BE2C (cell line): ENCODE measurements at places on chromosomes 16 and 17.

- DNase-seq: peak; percentile 85
These were observed 5.1 kb upstream of the NME4 start for GRCh38 chr16:391885-392335.

GRCh38 chr16:65318138-65318537 lies 196.3 kb upstream of the CDH11 start:
- peak; percentile 62 for DNase-seq

DNA sequence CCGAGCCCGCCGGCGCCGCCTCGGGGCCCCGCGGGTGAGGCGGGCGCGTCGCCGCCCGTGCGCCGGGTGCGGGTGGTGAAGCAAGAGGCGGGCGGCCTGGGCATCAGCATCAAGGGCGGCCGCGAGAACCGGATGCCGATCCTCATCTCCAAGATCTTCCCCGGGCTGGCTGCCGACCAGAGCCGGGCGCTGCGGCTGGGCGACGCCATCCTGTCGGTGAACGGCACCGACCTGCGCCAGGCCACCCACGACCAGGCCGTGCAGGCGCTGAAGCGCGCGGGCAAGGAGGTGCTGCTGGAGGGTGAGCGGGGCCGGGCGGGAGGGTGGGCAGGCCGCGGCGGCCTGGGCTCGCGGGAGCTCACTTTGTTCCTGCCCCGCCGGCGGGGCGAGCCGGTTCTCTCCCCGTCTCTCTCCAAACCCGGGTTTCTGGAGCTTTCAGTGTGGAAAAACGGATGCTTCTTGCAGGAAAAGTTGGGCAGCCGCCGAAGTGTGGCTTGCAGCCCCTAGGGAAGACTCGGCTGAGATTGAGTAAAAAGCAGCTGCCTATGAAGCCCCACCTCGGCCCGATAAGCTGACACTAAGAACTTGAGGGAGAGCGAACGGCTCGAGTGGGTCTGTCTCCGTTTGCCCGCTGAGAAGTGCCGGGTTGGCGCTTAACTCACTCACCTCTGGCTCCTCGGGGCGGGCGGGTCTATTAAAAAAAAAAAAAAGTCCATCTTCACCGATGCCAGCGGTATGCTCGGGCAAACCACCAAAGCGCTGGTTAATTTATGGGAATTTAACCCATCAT lies 677 bp downstream of the SNTB2 start:
- peak; percentile 71 for DNase-seq

- peak; percentile 37 for DNase-seq
These were observed 51.5 kb upstream of the CBX4 start for GRCh38 chr17:79890706-79891105.
